Hematopoietic multipotent progenitor cell treated with erythropoietin and hydrocortisone succinate and interleukin-3 and kit ligand, for 8 days (in vitro differentiated cells): ENCODE measurements at places on chromosomes 6 and 20.

- DNase-seq: no peak
Measured at GRCh38 chr20:18978311-18978710, 164.7 kb downstream of the SCP2D1 start.

- no peak for DNase-seq
Measured at GRCh38 chr6:35895560-35895959, 25.3 kb downstream of the SRPK1 start.

DNA sequence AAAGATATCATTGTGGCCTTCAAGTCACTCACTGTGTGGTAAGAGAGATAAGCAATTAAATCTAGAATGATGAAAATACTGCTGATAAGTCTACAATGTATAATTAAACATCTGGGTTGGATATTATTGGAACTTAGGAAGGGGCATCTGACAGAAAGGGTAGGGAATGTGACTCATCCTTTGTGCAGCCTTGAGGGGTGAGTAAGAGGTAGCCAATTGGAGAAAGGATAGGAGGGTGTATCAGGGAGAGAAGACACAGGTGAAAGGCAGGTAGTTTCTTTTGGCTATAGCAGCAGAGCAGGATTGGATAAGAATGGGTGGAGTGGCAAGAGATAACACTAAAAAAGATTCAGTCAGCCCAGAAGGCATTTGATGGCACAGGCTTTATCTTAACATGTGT is 182.0 kb downstream of the COL21A1 start:
- no peak for DNase-seq

DNA sequence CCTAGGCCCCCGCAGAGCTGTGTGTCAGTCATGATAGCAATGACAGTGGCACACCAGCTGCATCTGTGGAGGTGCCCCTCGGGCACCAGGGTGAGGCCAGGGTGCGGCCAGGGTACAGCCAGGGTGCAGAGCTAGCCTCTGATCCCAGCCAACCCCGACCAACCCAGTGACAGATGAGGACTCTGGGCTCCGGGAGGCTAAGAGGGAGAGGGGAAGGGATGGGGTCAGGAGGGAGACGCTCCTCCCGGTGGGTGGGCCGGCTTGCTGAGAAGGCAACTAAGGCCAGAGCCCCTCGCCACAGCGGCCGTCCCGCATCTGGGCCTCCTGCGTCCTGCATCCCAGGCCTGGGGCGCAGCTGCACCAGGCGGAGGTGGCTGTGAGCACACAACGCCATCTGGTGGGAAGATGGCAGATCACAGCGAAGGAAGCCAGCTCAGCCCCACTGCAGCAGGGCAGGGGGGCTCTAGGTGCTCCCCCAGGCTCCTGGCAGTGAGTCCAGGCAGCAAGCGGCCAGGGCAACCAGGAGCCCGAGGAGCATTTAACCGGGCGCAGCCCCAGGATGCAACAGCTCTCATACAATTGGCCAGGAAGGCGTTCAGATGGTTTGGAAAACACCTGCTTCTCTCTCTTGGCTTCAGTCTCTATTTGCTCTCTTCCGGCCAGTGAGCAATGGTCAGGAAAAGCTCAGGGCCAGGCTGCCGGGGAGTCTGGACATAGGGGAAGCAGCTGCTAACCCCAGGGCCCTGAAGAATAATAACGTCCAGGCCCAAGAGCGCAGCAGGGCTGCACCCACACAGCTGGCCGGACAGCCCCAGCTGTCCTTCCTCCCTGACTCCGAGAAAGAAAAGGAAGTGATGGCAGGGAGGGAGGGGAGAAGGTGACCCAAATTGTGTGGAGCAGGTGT is 169.4 kb downstream of the TAF4 start:
- DNase-seq: peak; percentile 5

- no peak for DNase-seq
Measured at GRCh38 chr6:152595499-152595898, 41.7 kb downstream of the SYNE1 start.
